A172 (cell line): ENCODE measurements at places on chromosomes 13 and 19. TPM values are rescaled to one million over a fixed set of nuclear protein-coding genes. Genes with fewer than 3 reads are reported as not detected.

The CARD8 gene
- total RNA-seq = 4.3 and 7.7 TPM in 2 replicates

GRCh38 chr19:31315652-31316051 lies 33.6 kb downstream of the TSHZ3 start:
- no peak for DNase-seq

DNA sequence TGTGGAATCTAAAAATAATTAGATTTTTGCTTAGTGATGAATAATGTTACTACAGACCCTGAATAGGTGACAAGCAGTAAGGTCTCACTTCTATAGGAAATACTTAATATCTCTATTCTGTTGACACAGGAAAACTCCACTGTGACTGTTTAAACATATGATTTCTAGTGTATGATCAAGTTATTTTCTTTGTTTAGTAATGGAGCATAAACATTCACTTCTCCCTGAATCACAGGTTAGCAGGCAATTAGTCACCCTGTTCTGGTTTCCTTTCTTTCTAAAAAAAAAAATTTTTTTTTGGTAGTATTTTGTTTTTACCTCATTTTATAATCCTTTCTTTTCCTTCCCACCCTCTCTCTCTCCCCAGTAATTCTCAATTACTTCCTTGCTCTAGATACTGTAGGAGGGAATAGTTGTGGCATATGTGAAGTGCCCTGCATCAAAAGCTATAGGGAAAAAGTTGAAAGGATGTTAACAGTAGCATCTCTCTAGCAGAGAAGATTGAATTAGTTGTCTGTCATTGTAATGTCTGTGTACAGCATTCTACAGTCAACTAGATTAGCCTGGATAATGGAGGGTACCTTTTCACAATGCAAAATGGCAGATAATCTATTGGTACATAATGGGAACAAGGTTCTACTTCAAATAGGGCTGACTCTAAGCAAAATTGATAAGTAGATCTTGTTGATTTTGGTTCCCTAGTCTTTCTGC lies 3.5 kb downstream of the HS6ST3 start:
- no peak for DNase-seq

GRCh38 chr13:28099396-28100149 lies 803 bp downstream of the FLT3 start:
- DNase-seq = no peak

The PRRG2 gene
- total RNA-seq = 0.43 and 0.79 TPM in 2 replicates

DNA sequence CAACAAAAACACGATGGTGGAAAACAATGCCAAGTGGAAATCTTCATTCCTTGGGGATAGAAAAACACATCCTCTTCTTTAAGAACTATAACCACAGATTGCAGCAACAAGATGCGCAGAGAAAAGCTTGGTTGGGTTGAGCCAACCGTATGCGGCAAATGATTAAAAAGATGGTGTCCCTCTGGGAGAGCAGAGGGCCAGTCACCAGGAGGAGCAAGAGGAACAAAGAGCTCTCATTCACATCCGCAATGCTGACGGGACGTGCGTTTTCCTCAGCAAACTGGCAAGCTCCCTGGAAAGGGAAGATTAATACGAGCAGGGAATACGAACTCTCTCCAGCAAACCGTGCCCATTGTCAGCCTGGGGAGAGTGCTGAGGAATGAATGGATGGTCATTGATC lies 141.6 kb downstream of the KATNAL1 start:
- DNase-seq = no peak
